ENCODE measurements at places on chromosomes 3 and 15.

- no peak for DNase-seq
Measured at GRCh38 chr3:101992863-101993262, 143.5 kb downstream of the NFKBIZ start.

- DNase-seq = no peak
Measured at GRCh38 chr3:56894881-56895431, 93.2 kb upstream of the ARHGEF3 start.

DNA sequence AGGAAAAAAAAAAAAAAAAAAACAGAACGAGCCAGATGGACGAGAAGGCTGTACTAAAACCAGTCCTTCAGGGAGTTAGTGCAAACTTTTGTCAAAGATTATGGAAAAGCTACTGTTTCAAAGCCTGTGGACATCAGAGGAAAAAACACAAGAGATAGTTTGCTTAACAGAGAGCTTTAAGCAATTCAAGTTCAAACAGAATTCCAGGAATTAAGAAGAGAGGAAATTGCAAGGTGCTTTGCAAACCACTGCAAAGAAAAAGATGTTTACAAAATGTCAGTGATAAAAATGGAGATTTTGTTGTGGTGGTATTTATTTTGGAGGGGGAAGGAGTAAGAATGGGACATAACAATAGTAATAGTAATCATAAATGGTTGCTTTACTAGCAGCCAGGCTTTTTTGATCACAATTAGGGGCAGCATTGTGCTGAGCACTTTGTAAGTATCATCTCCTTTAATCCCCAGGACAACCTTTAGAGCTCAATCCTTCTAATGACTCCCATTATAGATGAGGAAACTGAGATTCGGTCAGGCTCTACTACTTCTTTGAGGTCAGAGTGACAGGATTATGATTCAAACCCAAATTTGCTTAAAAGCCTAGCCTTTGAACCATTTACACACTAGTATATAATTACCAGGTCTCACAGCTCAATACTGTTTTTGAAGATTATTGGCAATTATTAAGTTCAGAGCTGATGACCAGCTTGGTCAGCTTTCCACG, 22.4 kb upstream of the ARHGEF3 start:
- no peak for DNase-seq

DNA sequence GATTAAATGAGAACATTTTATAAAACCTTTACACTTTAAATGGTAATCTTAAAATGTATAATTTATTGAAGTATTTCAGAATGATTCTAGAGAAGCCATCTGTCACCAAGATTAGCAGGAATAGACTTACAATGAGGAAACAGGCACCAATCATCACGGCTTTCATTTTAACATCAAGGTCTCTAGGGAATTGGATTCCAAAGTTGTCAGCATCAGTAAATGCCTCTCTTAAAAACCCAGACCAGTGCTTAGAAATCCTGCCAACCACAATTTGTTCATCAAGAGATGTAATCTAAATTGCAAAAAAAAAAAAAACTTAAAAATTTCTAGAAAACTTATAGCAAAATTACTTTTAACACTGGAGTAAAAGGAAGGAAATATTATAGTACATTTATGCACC, 20.3 kb downstream of the PLSCR2 start:
- DNase-seq = no peak

DNA sequence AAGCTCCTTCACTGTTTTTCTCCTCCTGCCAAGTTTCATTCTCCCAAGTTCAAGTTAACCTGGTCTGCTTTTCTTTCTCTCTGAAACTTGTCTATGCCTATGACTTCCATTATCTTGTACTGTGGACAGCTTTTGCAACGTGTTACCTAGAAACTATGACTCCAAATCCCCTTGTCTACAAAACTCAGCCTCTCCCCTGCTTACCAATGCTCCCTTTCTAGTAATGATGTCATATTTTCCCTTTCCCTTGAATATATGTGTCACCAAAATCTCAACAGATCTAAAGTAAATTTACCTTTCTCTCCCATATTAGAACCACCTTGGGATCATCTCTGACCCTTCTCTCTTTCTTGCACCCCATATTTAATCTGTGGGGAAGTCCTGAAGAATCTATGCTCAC, 10.5 kb upstream of the ABHD2 start:
- DNase-seq = no peak

GRCh38 chr3:46905661-46906451, 28.3 kb downstream of the PTH1R start:
- no peak for DNase-seq

GRCh38 chr3:40185029-40185695, 124.3 kb upstream of the EIF1B start:
- no peak for DNase-seq

DNA sequence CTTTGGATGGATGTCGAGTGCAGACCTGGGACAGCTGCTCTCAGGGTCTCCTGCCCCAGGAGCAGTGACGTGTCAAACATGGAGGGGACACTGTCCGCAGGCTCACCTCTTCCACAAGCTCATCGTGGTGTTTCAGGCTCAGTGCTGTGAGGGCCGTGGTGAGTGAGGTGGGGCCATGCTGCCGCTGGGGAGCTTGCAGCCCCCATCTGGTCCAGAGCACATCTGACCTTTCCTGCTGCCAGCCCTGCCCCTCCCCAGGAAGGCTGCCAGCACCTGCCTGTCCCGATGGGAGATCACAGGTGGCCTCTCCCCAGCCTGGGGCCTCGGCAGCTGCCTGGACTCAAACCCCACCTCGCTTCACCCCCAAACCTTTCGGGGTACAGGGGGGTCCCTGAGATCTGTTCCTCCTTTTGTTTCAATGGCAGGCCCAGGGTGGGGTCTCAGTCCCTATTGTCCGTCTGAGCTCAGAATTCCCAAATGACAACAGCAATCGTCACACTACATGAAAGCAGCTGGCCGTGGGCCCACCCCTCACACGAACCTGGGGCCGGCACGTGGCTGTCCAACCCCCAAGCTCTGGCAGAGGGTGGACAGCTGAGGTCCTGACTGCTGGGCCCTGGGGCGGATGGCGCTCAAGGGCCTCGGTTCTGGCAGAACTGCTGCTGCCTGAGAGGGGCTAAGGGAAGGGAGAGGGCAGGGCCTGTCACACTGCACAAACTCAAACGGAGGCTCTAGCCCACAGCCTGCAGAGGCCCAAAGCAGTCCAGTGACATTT, 65.0 kb upstream of the RPL32 start:
- no peak for DNase-seq

GRCh38 chr3:117161816-117162215, 452.2 kb downstream of the TUSC7 start:
- no peak for DNase-seq

DNA sequence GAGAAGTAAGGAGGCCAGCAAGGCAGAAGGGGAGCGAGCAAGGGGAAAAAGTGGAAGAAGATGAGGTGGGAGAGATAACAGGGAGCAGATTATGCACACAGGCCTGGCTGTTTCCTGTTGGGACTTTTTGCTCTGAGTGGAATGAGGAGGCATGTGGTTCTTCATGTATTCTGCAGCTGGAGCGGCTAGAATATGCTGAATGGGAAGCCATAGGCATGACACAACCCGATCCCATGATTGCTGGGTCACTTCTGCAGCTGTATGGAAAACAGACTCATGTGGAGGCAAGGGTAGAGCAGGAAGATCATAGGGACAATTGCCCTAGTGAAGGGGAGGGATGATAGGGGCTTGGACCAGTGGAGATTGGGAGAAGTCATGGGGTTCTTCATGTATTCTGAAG, 206.0 kb upstream of the SUCLG2 start:
- no peak for DNase-seq

DNA sequence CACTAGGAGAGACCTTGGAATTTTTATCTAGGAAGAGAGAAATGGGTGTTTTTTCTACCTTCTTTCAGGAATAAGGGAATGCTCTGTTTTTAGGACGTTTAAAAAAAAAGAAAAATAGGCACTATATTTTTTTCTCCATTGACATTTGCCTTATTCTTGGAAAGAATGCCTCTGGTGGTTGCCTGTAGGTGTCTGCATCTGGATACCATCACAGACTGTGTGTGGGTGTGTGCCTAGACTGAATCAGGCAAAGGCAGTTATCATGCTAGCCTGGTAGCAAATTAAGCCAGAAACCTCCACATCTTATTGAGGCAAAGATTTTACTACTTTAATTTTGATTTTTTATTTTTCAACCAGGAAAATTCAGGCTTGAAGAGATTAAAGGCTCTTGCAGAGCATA, 513.6 kb upstream of the KCNMB2 start:
- DNase-seq = no peak

DNA sequence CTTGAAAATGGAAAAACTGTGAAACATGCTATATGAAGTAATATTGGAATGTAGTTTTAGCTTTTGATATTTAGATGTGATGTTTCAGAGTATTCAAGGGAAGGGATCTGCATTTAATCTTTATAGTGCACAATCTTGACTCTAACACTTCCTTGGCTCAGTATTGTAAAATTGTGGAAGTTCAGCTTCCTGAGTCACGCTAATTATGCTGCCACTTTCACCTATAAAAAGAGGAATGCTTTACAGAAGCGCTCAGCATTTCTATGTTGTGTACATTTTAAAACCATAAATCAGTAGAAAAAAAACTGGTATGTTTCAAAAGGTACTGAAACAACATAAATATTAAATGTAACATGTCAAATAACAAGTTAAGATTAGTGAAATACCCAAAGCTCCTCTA, 32.6 kb downstream of the SERPINI2 start:
- DNase-seq = no peak

DNA sequence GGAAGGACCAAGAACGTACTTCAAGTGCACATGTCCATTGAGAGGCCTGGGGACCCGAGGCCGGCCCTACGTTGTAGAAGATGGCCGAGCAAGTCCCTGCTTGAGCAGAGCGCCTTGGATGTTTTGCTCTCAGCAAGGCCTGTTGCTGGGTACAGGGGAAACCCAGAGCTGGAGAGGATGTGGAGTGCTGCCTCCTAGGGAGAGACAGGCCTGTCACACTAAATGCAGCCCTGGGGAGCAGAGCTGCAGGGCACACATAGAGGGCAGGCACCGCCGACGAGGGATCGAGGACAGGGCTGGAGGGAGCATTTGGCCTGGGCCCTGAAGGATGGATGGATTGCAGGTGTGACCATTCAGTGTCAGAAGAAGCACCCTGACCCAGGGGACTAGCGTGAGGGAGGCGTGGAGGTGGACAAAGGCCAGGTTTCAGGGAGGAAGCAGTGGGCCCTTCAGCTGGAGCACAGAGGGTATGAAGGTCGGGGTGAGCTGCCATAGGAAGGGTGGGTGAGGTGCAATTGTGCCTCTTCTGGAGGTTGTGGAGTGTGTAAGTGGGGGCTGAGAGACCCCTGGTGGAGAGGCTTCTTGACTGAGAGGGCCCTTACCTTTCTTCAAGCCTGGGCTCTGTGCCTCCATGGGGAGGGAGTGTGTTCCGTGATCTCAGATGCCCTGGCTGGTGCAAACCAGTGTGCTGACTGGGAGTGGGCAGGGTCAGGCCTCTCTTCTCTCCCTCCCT, 142.4 kb downstream of the CHDH start:
- DNase-seq = no peak

- DNase-seq = no peak
Measured at GRCh38 chr3:68973639-68974038, 39.8 kb downstream of the EOGT start.

- no peak for DNase-seq
Measured at GRCh38 chr3:193730511-193730910, 137.5 kb downstream of the OPA1 start.

GRCh38 chr3:87575550-87575949, 299.2 kb upstream of the POU1F1 start:
- no peak for DNase-seq

GRCh38 chr3:45029661-45030060, 3.6 kb downstream of the CLEC3B start:
- no peak for DNase-seq

- no peak for DNase-seq
Measured at GRCh38 chr3:3586843-3587646, 212.2 kb upstream of the LRRN1 start.

DNA sequence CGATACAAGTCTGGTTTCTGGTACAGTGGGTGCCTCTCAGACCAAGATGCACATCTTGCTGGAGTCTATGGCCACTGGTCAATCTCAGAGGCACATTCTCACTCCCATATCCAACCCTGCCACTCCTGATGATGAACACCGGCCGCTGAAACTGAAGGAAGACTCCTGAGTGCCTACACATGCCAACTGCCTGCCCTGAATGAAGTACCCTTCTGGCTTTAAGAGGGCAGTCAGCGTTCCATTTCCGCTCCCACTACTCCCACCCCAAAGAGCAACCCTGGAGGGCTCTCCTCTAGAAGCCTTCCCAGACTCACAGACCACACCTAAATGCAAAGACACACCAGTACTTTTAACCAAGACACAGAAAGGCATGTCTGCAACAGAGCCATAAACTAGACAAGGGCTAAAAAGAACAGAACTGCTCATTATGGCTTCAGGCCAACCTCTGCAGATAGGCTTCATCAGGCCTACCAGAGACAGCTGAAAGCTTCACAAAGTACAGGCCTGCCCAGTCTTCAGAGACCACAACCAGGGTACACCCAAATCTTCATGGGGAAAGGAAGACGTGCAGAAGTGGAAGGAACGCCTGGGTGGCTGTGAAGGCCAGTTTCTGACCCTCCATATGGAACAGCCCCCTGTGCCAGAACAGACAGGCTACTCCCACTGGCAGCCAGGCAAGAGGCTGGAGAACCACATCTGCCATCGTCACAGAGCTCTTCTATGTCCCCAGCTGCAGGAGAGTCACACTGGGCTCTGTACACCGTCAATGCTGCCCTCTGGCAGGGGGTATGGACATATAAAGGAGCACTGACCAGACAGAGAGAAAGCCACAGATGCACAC, 14.3 kb downstream of the ANP32A start:
- DNase-seq = no peak

- no peak for DNase-seq
Measured at GRCh38 chr3:168620854-168621253, 525.1 kb upstream of the GOLIM4 start.

DNA sequence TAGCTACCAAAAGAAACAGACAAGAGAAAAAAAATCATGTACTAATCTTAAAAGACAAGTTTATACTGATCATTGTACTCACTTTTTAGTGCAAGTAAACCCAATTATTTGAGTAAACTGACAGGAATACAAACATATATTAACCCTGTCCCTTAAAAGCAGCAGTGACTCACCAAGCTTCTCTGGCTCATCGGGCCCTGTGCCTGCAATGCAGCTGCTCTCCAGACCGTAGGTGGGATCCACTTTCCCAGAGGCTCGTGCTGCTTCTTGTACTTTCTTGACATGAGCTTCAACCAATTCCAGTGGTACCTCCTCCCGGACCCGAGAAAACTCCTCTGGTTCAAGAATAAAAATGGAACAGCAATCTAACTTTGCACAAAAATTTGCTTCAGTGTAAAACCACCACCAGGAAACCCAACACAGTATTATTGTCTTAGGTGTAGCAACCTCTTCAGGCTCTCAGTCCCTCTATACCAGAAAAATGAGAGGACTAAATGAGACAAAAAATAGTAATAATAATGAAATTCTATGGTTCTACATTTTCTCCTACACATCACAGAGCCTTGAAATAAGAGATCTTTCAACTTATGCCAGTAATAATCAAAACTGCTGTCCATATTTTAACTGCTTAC, 82.6 kb upstream of the CSPG5 start:
- DNase-seq = no peak

GRCh38 chr15:57160823-57161560, 215.3 kb upstream of the CGNL1 start:
- DNase-seq = no peak

- no peak for DNase-seq
Measured at GRCh38 chr15:93152951-93153350, 63.9 kb upstream of the RGMA start.

GRCh38 chr3:153437666-153438065, 275.6 kb downstream of the RAP2B start:
- DNase-seq = no peak

GRCh38 chr3:159236321-159236720, 434.5 kb downstream of the MFSD1 start:
- no peak for DNase-seq

GRCh38 chr15:61501815-61502389, 272.8 kb upstream of the RORA start:
- DNase-seq = no peak
